Posterior vena cava (tissue), 2 donors: ENCODE measurements at places on chromosomes 3 and 15. TPM values are rescaled to one million over a fixed set of nuclear protein-coding genes. Genes with fewer than 3 reads are reported as not detected.

BOC gene
- 51.6 TPM for total RNA-seq

CCDC39 gene
- 0.65 TPM for total RNA-seq

MYLK gene
- total RNA-seq, result 1,187 TPM

PLXNA1 gene
- 31.7 TPM for total RNA-seq

ROBO1 gene
- total RNA-seq, result 28.2 TPM

RBP2 gene
- total RNA-seq, result 1.1 TPM

TFDP2 gene
- 37.9 TPM for total RNA-seq
